Panc1 (cell line): ENCODE measurements at places on chromosomes 5 and 9. TPM values are rescaled to one million over a fixed set of nuclear protein-coding genes. Genes with fewer than 3 reads are reported as not detected.
A peak's percentile ranks its signal among the peaks of the same experiment; 100 is the strongest.

Gene NMUR2
- not detected for total RNA-seq

Gene BRD3
- total RNA-seq, result 27.6 TPM

Gene PLPPR1
- not detected for total RNA-seq

Gene LHFPL2
- total RNA-seq, result 25.8 TPM

Gene AIF1L
- total RNA-seq, result 6.0 TPM

- DNase-seq, result no peak
Observed at GRCh38 chr9:81833563-81834345, 94.5 kb upstream of the SPATA31D4 start.

- DNase-seq, result no peak
Observed at GRCh38 chr5:95956021-95956899, 5.4 kb downstream of the ELL2 start.

DNA sequence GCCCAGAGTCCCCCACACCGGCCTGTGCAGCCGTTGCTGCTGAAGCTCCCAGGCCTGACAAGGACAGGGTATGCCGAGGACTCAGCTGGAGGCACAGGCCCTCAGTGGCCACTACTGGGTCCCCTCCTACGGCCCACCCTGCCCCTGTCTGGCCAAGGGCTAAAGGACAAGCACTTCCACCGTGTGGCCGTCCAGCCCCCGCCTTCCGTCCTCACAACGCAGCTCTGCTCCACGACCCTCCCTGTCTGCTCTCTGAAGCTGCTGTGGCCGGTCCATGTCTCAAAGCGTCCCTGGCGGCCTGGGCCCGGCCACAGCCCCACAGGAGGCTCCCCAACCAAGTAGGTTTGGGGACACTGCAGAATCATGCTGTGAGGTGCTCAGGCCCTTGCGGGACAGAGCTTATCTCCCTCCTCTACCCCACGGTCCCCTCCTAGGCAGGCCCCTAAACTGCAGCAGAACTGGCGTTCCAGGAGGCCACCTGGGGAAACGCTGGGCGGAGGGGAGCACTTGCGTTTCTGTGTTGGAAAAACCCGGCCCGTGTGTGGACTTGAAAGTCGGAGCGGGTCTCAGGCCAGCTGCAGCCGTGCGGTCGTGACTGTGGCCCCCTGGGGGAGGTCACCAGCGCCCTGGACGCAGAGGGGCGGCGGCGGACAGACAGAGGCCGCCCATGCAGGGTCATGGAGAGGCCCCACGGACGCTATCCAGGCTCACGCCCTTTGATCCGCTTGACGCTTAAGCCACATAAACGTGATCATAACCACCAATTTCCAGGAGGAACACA, 45.6 kb downstream of the NKD2 start:
- no peak for DNase-seq

GRCh38 chr5:147372191-147372590, 137.4 kb downstream of the STK32A start:
- no peak for DNase-seq

- no peak for DNase-seq
Observed at GRCh38 chr9:110602281-110602680, 22.7 kb upstream of the SVEP1 start.

- DNase-seq, result no peak
Observed at GRCh38 chr5:20649966-20650365, 662.0 kb upstream of the CDH18 start.

- no peak for DNase-seq
Observed at GRCh38 chr9:79572608-79573411, 1.0 kb downstream of the TLE4 start.

GRCh38 chr5:139682016-139682975, 34.1 kb downstream of the CXXC5 start:
- no peak for DNase-seq

- no peak for DNase-seq
Observed at GRCh38 chr5:111830333-111830732, 73.3 kb upstream of the NREP start.

DNA sequence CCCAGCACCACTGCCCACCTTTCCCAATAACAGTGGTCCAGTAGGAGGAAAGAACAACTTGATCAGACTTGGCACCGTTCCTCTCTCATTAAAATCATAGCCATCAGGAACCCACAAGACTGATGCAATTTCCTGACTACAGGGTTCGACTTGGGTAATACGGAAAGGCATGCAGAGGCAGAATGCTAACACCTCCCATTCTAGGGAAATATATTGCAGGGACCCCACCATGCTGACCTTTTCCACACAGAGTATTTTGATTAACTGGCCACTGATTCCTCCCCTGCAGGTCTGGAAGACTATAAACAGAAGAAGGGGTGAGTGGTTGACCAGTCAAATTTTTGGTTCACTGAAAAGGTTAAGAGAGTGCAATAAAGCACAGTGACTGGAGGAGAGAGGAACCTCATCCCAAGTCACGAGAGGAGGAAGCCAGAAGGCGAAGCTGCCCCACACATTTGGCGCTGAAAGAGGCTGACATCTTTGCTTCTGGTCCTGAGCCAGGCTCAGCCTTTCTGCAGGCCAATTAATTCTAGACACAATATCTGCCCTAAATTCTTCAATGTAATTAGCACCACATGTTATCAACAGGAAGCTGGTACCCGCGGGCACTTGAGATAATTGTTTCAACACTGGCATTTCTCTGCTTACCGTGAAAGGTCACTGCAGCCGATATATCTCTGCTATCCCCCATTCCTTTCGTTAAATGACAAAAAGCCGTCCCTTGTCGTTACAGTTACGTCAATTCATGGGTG, 64.7 kb upstream of the SPOCK1 start:
- DNase-seq, result no peak

DNA sequence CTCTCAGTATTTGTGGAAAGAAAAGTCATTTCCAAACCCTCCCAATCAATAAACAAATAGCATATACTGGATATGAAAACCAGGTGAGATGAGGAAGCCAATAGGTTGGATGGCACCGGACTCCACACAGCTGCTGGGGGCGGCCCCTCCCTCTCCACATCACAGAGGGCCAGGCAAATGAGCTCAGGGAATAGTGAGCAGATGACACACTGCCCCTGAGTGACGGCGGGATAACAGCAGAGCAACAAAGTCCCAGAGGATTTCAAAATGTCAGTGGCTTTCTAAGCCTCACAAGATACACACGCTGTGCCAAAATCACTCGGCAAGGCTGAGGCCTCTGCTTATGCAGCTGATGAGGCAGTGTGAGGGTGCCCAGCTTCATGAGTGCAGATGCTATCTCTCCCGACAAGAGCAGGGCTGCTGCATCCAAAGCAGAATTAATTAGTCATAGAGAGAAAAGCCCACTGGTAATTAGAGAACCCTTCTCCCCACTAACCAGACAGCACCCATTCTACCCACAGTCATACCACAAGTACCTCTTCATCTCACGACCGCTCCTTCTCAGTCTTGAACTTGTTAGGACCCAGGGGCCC, 235.0 kb upstream of the NFIL3 start:
- no peak for DNase-seq

GRCh38 chr9:15163931-15164330, 143.1 kb downstream of the TTC39B start:
- no peak for DNase-seq

DNA sequence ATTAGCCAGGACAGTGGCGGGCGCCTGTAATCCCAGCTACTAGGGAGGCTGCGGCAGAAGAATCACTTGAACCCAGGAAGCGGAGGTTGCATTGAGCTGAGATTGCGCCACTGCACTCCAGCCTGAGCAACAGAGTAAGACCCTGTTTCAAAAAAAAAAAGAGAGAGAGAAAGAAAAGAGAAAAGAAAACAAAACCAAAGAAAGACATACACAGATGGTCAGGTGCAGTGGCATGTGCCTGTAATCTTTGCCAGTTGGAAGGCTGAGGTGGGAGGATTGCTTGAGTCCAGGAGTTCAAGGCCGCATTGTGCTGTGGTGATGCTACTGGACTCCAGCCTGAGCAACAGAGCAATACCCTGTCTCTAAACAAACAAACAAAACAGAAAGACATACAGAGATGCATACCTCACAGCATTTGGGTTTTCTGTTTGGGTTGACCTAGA, 10.0 kb upstream of the PSAT1 start:
- no peak for DNase-seq

DNA sequence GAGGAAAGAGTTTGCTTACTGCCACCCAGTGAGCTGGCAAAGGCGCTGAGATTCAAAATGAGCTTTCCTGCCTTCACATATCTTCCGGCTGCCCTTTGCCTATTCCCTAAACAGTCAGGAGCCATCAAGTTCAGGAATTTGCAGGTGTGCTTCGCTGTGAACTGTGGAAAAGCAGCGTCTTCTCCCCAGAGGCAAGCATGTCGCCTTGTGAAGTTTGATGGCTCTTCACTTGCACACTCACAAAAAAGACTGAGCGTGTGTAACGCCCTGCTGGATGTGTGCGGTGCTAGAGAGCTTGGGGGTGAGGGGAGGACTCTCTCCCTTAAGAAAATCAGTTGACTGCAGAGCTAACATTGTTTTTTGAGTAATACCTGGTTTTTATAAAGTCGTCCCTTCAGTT, 288.7 kb downstream of the DOCK8 start:
- no peak for DNase-seq

GRCh38 chr9:127557466-127557869, 54.6 kb upstream of the STXBP1 start:
- no peak for DNase-seq

- no peak for DNase-seq
Observed at GRCh38 chr5:11050596-11051304, 289.7 kb upstream of the DAP start.

DNA sequence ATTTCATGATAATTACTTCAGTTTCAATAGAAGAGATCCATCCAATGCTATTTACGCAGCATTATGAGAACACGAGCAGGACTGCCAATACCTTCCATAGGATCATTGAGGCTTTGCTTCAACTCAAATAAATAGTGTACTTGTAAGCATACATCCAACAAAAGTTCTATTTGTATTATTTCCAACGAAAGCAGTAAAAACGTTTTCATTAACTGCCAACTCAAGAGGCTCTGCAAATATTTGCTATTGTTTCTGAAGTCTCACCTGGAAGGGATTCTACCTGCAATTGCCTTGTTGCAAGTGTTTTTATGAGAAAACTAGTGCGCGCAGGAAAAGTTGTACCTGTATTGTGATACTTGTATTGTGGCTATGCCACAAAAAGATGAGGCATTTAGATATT, 11.0 kb upstream of the GNPDA1 start:
- DNase-seq, result no peak

DNA sequence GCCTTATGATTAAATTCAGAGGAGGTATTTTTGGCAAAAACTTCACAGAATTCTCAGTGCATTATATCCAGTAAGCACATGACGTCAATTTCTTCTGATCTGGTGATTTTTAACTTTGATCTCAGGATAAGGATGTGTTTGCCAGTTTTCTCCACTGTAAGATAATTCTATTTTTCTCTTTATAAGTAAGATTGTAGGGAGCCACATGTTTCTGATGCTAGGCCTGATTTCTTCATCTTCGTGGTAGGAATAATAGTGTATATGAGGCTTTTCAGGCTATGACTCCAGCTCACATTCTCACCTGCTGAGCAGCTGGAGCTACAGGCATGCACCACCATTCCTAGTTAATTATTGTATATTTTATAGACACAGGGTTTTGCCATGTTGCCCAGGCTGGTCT, 32.1 kb upstream of the LMNB1 start:
- DNase-seq, result no peak

- DNase-seq, result no peak
Observed at GRCh38 chr9:72635197-72635596, 113.8 kb downstream of the TMC1 start.

DNA sequence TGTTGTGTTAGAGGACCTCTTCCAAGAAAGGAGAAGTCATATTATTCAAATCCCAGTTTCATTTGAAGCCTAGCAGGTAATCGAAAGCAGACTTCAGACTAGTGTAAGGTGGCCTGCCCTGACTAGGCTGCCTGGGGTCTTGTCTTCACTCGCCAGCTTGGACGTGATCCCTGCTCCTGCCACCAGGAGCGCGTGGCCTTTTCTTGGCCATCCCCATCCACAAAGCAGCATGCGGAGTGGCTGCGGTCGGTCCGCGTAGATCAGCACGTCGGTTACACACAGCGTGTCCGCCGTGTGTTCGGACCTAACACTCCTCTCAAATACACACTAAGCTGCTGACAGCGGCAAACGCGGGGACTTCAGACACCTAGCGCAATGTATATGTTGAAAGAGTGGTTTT, 37.3 kb downstream of the CFAP77 start:
- no peak for DNase-seq

DNA sequence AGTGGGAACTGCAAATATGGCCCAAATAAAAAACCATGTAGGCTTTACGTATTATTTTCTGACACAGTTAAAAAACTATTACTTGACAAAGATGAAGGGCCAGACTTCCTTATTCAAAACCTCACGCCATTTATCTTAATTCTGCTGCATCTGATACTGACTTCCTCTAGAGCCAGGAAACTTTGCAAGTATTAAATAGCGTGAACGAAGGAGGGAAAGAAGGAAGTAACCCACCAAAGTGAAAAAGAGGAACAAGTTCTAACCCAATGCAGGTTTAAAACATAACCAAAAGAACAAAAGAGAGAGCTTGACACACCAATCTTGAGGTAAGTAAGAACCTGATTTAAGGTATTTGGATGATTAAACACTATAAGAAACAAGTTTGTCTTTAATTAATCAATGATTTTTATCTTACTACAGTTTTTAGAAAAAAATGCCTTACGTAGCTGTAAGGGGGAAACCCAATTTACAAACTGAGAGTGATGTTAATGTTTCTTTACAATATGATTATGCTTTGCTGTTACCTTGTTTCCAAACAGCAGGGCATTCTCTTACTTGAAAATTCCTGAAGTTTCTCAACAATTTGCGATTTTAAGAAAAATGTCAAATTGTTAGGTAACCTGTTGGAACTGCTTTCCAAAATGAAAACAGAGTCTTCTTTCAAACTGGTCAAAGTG, at the start of gene GAPT:
Gene GAPT, plus strand, starts transcription at position 220 of the 677 bp plus-strand sequence. CDS start 3,102 bp downstream, outside the sequence.
- DNase-seq, result no peak

DNA sequence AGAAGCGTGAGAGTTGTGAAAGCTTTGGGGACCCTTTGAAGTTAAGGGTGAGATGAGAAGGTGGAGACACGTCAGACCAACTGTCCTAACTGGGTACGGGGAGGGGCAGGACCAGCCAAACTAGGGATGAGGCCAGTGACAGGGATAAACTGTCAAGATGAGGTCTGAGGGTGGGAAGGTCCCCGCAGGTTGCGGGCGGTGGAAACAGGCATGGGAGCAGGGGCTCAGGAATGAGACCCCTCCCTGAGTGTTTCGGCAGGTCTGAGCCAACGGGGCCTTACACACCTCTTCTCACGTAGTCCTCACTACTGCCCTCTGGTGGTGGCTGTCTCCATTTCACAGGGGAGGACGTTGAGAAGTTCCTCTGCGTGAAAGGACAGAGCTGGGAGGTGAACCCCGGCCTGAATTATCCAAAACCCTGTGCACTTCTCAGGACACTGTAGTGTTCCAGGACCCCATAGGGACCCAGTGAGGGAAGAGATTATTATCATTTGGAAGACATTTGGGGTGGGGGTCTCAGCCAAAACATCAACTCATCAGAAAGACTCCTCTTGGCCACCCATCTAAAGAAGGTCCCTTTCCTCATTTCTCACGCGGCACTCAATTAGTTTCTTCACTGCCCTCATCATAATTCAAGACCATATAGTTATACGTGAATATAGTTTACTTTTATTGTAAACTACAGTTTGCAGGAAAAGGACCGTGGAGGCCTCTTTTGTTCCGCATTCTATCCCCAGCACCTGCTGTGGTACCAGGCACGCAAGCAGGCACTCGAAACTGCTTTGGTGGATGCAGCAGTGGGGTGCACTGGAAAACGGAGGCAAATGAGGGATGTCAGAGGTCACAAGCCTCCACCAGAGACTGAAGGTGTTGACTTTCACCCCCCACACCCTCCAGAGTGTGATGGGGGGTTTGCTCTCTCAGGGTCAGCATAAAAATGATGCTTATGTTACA, 21.7 kb upstream of the NANS start:
- DNase-seq, result peak; percentile 27

GRCh38 chr5:54895816-54896341, 89.5 kb downstream of the ESM1 start:
- DNase-seq, result no peak

- DNase-seq, result no peak
Observed at GRCh38 chr5:163670036-163670435, 164.6 kb downstream of the MAT2B start.
